ENCODE measurements at places on chromosomes 13 and 19.

GRCh38 chr13:74203576-74203975 lies 69.4 kb upstream of the KLF12 start:
- DNase-seq, result no peak

DNA sequence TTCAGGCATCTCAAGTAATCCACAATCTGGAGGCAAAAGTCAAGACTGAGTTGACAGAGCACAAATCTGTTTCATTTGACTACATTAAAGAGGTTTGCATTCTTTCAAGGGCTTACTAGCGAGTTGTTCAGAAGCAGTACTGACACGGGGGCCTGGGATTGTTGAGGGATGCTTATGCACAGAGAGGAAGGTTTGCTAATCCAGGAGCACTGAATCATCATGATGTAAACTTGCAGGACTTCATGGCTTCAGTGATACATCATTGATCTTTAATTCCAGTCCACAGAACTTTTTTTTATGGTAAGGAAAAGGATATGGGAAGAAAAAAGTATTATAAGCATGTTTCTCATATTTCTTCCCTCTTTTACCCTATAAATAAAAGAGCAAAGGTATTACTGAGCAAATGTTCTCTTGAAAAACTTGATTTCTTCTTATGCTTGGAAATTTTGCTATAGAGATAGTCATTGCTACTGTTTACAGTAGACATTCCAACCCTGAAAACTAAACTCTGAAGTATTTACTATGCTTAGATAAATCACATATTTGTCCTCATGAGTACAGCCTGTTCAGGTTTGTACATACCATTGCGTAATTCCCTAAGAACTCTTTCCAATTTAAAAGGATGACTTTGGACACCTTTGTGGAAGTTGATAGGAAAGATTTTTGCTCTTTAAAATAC lies 65.8 kb upstream of the KPNA3 start:
- DNase-seq, result peak; percentile 53

GRCh38 chr19:12247644-12248222 lies 47.0 kb downstream of the ZNF44 start:
- DNase-seq, result no peak

DNA sequence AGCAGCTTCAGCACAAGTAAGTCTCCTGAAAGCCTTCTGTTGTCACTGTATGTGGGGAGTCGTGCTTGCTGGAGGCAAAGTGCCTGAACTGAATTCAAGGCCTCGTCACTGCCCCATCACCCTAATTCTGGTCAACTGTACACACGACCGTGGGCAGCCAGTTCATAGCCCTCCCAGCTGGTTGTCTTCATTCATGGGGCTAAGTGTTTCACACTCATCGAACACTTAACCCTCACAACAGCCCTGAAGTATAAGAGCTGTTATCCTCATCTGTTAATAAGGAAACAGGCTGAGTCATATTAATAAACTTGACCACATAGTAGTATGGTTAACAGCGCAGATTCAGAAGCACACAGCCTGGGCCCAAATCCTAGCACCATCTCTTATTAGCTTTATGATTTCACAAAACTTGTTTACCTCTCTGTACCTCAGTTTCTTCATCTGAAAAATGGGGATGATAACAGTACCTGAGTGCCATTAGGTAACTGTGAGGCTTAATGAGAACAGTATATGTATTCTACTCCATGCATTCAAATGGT lies 66.7 kb downstream of the CDADC1 start:
- DNase-seq, result no peak

GRCh38 chr13:21579754-21580316 lies 24.1 kb downstream of the MICU2 start:
- no peak for DNase-seq

Data from HTR-8/SVneo (cell line).